Thyroid gland (tissue), 4 donors: ENCODE measurements at places on chromosomes 5 and 9. TPM values are rescaled to one million over a fixed set of nuclear protein-coding genes. Genes with fewer than 3 reads are reported as not detected.
A peak's percentile ranks its signal among the peaks of the same experiment; 100 is the strongest.

ANKRD18A gene
- 16.3 TPM for total RNA-seq

SPATA9 gene
- not detected for total RNA-seq

DNA sequence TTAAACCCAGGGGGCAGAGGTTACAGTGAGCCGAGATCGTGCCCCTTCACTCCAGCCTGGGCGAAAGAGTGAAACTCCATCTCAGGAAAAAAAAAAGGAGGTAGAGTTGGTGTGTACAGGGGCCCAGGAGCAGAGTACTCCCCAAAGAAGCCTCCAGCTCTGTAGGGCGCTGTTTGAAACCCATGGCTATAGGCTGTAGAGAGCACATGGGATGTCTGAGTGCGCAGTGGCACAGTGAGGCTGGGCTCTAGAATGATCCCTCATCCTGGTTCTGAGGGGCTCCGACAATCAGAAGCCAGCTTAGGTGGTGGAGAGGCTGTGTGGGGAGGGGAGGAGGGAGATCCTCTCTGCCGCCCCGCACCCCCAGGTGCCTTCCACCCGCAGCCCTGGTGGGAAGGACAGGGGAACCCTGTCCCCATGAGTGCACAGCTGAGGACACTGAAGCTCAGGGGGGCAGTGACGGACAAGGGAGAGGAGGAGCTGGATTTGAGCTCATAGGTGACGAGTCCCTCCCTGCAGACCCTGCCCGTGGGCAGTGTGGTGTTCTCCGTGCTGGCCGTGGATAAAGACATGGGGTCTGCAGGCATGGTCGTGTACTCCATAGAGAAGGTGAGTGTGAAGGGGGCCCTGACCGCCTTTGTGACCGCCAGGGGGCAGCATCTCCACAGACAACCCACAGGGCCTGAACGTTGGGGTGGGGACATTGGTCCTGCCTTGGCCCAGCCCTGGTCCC, 24.6 kb downstream of the CDHR2 start:
- peak; percentile 59 for DNase-seq
- no peak overlapping the region for H3K27ac ChIP-seq
- no peak overlapping the region for H3K4me3 ChIP-seq

DNA sequence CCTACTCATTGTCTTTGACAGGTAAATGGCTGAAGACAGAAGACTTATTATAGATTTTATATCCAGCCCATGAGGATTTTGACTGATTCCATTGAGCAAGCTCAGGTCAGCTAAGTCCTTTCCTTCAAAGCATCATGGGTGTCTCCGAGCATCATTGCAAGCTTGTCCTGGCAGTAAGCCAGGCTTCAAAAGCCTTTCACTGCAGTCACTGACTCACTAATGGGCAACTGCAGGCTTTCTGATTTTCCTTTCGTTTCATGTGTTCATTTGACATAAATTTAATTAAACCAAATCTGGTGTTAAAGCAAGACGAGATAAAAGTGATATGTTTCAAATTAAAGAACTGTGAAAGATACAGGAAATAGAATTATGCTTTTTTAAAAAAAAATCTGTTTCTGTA, 426.2 kb downstream of the ANXA1 start:
- H3K4me1 ChIP-seq: no peaks in the 10 kb centered on the region
- DNase-seq: no peak
- H3K27ac ChIP-seq: no peak overlapping the region
- no peak overlapping the region for H3K4me3 ChIP-seq
- no peaks in the 10 kb centered on the region for H3K27me3 ChIP-seq

GRCh38 chr5:73317523-73317922, 131.1 kb downstream of the FOXD1 start:
- H3K27me3 ChIP-seq: no peaks in the 10 kb centered on the region
- no peak overlapping the region for H3K27ac ChIP-seq
- no peaks in the 10 kb centered on the region for H3K4me1 ChIP-seq
- H3K4me3 ChIP-seq: no peak overlapping the region
- H3K36me3 ChIP-seq: no peaks in the 10 kb centered on the region
